SJCRH30 (cell line): ENCODE measurements at places on chromosomes 5 and 9.

DNA sequence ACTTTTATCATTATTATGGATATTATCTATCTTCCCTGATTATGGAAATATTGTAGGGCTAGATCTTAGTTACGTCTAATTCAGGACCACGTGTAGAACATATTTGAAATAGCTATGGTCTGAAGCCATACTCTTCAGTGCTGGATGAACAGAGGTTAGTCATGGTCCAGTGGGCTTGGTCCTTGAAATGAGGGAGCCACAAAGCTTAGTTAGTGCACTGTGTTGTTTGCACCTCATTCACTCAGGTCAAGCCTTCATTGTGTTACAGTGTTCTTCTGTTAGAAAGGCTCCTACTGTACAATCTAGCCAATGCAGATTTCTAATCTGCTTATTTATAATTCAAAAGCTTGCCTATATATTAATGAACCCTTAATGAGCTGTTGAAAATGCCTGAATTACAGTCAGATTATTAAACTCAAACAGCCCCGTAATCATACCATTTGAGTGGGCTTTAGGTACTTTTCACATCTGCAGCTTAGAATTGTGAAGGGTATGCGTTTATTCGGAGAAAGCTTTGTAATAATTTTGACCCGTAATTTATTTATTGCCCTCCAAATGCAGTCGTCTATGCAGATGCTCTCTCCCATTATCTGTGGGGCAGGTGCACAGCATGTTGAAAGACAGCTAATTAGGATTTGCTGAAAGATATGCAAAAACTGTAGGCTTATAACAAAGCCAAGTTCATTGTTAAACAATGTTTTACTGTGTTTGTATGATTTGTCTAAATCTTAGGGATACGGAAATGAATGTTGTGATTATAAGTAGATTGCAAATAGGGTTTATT, 164.9 kb downstream of the PBX3 start:
- H3K36me3 ChIP-seq: 0 out of 2 replicates have a peak, but pooled peaks cover 5% of the 10 kb centered on the region
- no peak overlapping the region for H3K27ac ChIP-seq
- peaks cover 5% of the 10 kb centered on the region; the same call in 1 of the 2 replicates for H3K4me1 ChIP-seq

- H3K4me1 ChIP-seq: no peaks in the 10 kb centered on the region
- H3K4me3 ChIP-seq: no peak overlapping the region
- no peaks in the 10 kb centered on the region for H3K27me3 ChIP-seq
- peaks cover 38% of the 10 kb centered on the region for H3K36me3 ChIP-seq
- H3K27ac ChIP-seq: no peak overlapping the region
Observed at GRCh38 chr5:127343866-127344265, 53.3 kb downstream of the MEGF10 start.

DNA sequence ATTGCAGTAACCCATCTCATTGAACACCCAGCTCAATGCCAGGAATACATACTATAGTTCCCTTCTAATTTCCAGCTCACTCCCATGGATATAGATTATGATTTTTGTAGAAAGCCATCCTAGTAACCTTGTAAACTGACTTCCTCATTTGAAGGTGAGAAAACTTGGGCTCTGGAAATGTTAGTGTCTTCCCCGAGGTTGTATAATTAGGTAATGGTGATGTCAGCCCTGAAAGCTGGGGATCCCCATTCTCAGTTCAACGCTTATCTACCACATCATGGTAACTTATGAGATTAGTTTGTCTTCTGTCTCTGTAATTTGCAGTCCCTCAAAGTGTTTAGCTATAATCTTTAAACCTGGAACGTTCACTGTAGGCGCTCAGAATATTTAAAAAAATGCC, 34.6 kb upstream of the PTCH1 start:
- H3K4me1 ChIP-seq: no peaks in the 10 kb centered on the region; the same call in 1 of the 2 replicates
- no peak overlapping the region for H3K4me3 ChIP-seq
- no peaks in the 10 kb centered on the region for H3K27me3 ChIP-seq
- DNase-seq: no peak

- no peaks in the 10 kb centered on the region for H3K36me3 ChIP-seq
- H3K27ac ChIP-seq: no peak overlapping the region
- H3K4me3 ChIP-seq: no peak overlapping the region
- H3K27me3 ChIP-seq: no peaks in the 10 kb centered on the region
Observed at GRCh38 chr5:82879089-82879488, 198.1 kb downstream of the TMEM167A start.

GRCh38 chr5:53067641-53068040, 41.9 kb downstream of the MOCS2 start:
- H3K4me3 ChIP-seq: no peak overlapping the region
- H3K27me3 ChIP-seq: no peaks in the 10 kb centered on the region
- no peak overlapping the region for H3K27ac ChIP-seq
- no peaks in the 10 kb centered on the region for H3K4me1 ChIP-seq
- DNase-seq: no peak
- H3K36me3 ChIP-seq: no peaks in the 10 kb centered on the region

DNA sequence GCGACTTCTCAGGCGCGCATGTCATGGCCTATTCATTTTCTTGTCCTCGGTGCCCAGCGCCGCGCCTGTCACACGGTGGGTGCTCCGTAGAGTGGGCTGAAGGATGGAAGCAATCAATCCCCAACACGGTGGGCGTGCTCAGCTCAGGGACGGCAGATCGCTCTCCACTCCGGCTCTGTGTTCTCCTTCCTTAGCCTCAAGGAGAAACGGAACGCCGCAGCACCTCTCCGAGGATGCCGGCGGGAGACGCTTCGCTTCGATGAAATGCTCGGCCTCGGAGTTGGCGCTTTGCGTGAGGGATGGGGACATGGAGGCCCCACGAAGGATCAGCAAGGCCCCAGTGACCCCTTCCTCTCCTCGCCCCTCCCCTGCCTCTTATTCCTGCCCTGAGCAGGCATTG, 199.5 kb downstream of the C9orf50 start:
- DNase-seq: no peak
- no peak overlapping the region for H3K27ac ChIP-seq
- H3K4me3 ChIP-seq: no peak overlapping the region
- H3K27me3 ChIP-seq: peaks cover 24% of the 10 kb centered on the region
- H3K4me1 ChIP-seq: no peaks in the 10 kb centered on the region

GRCh38 chr5:130541617-130542221, 623.3 kb downstream of the HINT1 start:
- H3K27me3 ChIP-seq: no peaks in the 10 kb centered on the region
- H3K4me1 ChIP-seq: peaks cover 15% of the 10 kb centered on the region
- H3K4me3 ChIP-seq: no peak overlapping the region
- H3K36me3 ChIP-seq: no peaks in the 10 kb centered on the region
- no peak for DNase-seq
- no peak overlapping the region for H3K27ac ChIP-seq

DNA sequence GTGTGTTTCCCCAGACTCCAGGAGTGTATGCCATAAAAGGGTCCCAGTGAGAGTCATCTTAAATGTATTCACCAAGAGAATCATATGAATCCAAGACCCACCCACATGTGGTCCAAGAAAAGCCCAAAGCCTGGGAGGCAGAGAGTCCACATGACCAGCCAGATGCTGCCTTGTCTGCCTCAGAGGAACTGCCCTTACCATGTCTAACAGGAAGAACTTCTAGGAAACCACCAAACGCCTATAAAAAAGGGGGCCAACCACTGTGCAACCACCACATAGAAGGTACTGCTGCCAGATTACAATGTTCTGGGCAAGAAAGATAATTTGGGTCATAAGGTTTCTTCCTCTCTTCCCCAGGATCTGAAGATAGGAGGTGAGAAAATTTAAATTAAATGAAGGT, 129.8 kb upstream of the SLC24A2 start:
- DNase-seq: no peak
- H3K27ac ChIP-seq: no peak overlapping the region
- no peaks in the 10 kb centered on the region for H3K27me3 ChIP-seq
- H3K36me3 ChIP-seq: no peaks in the 10 kb centered on the region
- no peaks in the 10 kb centered on the region for H3K4me1 ChIP-seq

DNA sequence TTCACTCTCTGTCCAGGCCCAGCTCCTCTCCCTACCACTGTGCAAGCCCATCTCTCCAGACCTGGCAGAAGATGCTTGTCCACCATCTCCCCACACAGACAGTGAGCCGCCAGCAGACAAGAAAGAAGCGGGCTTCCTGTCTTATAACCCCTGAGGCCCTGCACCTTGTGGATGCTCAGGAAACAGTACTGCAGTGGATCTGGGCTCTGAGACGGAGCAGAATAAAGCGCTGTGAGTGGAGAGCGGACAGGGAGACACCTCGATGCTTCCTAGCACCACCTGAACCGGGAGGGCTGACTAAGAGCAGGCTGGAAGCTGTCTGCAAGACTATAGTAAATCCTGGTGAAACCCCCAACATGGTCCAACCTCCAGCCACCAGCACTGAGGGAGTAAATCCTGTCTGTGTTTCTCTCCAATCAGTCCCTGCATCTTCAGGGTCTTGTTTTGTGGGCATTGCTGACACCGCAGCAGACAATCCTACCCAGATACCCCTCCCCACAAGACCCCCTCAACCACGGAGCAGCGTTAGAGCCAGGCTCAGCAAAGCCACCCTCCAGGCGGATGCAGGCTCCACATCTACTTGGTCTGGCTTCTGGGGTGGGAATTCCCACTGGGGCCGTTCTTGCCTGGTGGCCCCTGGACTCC, 18.7 kb downstream of the ORM2 start:
- no peaks in the 10 kb centered on the region for H3K27me3 ChIP-seq
- H3K36me3 ChIP-seq: no peaks in the 10 kb centered on the region
- H3K27ac ChIP-seq: no peak overlapping the region
- DNase-seq: no peak
- no peak overlapping the region for H3K4me3 ChIP-seq
- no peaks in the 10 kb centered on the region; the same call in 1 of the 2 replicates for H3K4me1 ChIP-seq

DNA sequence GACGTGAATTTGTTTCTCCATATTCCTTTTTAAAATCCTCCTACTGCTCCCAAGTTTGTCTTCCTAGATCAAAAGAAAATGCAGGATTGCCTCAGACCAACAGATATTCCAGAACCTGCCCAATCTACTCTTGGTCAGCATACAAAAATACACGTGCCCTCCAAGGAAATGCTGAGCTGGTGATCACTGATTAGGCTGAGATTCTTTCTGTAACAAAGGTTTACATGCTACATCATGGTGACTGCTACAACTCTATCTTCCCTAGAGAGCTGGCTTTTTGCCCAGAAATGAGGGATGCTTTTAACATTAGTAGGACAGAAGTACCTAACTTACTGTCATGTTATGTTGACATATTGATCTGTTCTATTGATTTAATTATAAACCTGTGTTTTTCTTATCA, 35.5 kb downstream of the OR2Y1 start:
- peaks cover 3% of the 10 kb centered on the region; the same call in 1 of the 2 replicates for H3K27me3 ChIP-seq
- DNase-seq: peak; percentile 13
- H3K27ac ChIP-seq: no peak overlapping the region
- no peaks in the 10 kb centered on the region for H3K36me3 ChIP-seq
- no peaks in the 10 kb centered on the region for H3K4me1 ChIP-seq

GRCh38 chr9:134317400-134317789, 8.9 kb upstream of the RXRA start:
- no peaks in the 10 kb centered on the region for H3K36me3 ChIP-seq
- no peak for DNase-seq
- no peak overlapping the region for H3K4me3 ChIP-seq
- H3K4me1 ChIP-seq: peaks cover 36% of the 10 kb centered on the region

GRCh38 chr5:159120446-159120845, 20.7 kb upstream of the EBF1 start:
- no peak for DNase-seq
- H3K27me3 ChIP-seq: no peaks in the 10 kb centered on the region
- no peaks in the 10 kb centered on the region for H3K4me1 ChIP-seq

GRCh38 chr9:10000669-10001068, 612.1 kb downstream of the PTPRD start:
- H3K36me3 ChIP-seq: no peaks in the 10 kb centered on the region
- peaks cover 5% of the 10 kb centered on the region; the same call in 1 of the 2 replicates for H3K4me1 ChIP-seq
- no peak overlapping the region for H3K4me3 ChIP-seq
- DNase-seq: no peak
- H3K27me3 ChIP-seq: no peaks in the 10 kb centered on the region
- H3K27ac ChIP-seq: no peak overlapping the region

GRCh38 chr9:99818500-99818899, 3.2 kb upstream of the NR4A3 start:
- H3K27me3 ChIP-seq: no peaks in the 10 kb centered on the region
- peak; percentile 32 for DNase-seq
- peak overlapping the region; percentile 86 for H3K4me3 ChIP-seq
- peaks cover 4% of the 10 kb centered on the region; the same call in 1 of the 2 replicates for H3K4me1 ChIP-seq
- H3K36me3 ChIP-seq: no peaks in the 10 kb centered on the region
- peak overlapping the region; percentile 96 for H3K27ac ChIP-seq

DNA sequence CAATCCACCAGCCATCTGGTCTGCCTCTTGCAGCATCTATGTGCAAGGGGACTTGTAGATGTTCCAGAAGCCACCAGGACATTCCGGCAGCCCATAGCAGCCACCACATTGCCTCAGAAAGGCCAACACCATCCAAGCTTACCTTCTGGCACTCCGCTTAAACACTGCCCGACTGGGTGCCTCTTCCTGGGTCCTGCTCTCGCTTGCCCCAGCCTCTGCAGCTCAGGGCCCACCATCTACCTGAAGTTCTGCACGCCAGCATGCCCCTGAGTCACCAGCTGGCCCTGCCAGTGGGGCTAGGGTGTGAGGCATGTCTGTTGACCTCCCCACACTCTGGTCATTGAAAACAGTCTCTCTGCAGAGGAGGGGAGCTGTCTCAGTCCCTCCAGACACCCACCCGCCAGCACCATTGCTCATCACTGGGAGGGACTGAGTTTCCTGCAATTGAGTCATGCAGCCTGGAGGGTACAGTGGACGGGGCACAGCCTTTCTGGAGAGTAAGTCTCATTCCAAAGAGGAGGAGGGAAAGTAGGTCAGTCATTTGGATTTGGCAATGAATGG, 16.9 kb upstream of the COL5A1 start:
- H3K27me3 ChIP-seq: no peaks in the 10 kb centered on the region
- no peak overlapping the region for H3K27ac ChIP-seq
- H3K36me3 ChIP-seq: no peaks in the 10 kb centered on the region
- DNase-seq: no peak
- H3K4me1 ChIP-seq: peaks cover 48% of the 10 kb centered on the region

DNA sequence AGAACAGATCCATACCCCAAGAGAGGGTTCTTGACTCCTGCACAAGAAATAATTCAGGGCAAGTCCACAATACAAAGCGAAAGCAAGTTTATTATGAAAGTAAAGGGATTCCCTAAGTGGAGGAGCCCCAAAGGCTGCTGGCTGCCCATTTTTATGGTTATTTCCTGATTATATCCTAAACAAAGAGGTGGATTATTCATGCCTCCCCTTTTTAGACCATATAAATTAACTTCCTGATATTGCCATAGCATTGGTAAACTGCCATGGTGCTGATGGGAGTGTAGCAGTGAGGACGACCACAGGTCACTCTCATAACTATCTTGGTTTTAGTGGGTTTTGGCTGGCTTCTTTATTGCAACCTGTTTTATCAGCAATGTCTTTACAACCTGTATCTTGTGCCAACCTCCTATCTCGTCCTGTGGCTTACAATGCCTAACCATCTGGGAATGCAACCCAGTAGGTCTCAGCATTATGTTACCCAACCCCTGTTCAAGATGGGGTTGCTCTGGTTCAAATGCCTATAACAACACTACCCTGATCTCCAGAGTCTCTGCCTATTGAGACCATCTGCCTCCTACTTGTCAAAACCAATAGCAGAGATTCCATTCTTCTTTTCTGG, 154.4 kb upstream of the GRAMD2B start:
- no peak overlapping the region for H3K4me3 ChIP-seq
- H3K27ac ChIP-seq: no peak overlapping the region
- no peak for DNase-seq
- H3K4me1 ChIP-seq: no peaks in the 10 kb centered on the region
- H3K36me3 ChIP-seq: no peaks in the 10 kb centered on the region

- H3K36me3 ChIP-seq: no peaks in the 10 kb centered on the region
- no peaks in the 10 kb centered on the region for H3K4me1 ChIP-seq
- DNase-seq: peak; percentile 31
- no peak overlapping the region for H3K27ac ChIP-seq
- H3K27me3 ChIP-seq: 0 out of 2 replicates have a peak, but pooled peaks cover 3% of the 10 kb centered on the region
- no peak overlapping the region for H3K4me3 ChIP-seq
Observed at GRCh38 chr5:179143446-179143845, 83.3 kb downstream of the ZNF354C start.

- no peaks in the 10 kb centered on the region for H3K36me3 ChIP-seq
- H3K27me3 ChIP-seq: no peaks in the 10 kb centered on the region
- no peaks in the 10 kb centered on the region for H3K4me1 ChIP-seq
- no peak overlapping the region for H3K4me3 ChIP-seq
- DNase-seq: no peak
Observed at GRCh38 chr5:9313751-9314150, 232.1 kb downstream of the SEMA5A start.
